ENCODE measurements at places on chromosomes 4 and X. TPM values are rescaled to one million over a fixed set of nuclear protein-coding genes. Genes with fewer than 3 reads are reported as not detected.

GRCh38 chr4:171348090-171348489 lies 465.1 kb upstream of the GALNTL6 start:
- DNase-seq: no peak

- peak; percentile 57 for DNase-seq
Observed at GRCh38 chrX:79259073-79259689, 108.0 kb downstream of the ITM2A start.

DNA sequence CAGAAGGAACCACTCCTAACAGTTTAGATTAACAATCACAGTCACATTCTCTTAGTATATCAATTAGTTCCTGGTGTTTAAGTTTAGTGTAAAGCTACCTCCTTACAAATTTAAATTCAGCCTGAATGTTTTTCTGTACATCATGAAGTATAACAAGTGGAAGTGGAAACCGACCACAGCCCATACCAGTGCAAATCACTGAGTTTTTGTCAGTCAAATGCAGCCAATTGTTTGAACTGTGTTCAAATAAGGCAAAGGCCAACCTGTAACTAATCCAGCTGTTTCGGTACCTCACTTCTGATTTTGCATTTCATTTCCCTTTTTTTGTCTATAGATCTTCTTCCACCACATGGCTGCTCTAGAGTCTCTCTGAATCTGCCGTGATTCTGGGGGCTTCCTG lies 1215.3 kb downstream of the PCDH18 start:
- DNase-seq: no peak

GRCh38 chrX:20066968-20067708 lies 49.6 kb downstream of the MAP7D2 start:
- no peak for DNase-seq

GRCh38 chr4:138828926-138829325 lies 186.7 kb upstream of the NOCT start:
- no peak for DNase-seq

DNA sequence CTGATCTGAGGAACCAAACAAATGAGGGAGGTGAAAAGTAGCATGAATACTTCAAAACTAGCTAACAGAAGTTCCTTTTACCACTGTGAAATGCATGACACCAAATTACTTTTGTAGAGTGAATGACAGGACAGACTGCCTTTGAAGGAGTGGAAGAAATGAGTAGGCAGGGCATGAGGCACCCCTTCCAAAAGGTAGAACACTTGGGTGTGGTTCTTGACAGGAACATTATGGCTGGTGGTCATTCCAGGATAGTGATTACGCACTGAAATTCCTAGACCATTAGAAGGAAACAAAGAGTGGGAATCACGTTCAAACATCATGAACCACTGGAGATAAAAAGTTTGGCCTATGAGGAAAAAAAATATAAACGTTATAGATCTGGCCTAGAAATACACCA lies 4.9 kb downstream of the HUWE1 start:
- DNase-seq: no peak

DNA sequence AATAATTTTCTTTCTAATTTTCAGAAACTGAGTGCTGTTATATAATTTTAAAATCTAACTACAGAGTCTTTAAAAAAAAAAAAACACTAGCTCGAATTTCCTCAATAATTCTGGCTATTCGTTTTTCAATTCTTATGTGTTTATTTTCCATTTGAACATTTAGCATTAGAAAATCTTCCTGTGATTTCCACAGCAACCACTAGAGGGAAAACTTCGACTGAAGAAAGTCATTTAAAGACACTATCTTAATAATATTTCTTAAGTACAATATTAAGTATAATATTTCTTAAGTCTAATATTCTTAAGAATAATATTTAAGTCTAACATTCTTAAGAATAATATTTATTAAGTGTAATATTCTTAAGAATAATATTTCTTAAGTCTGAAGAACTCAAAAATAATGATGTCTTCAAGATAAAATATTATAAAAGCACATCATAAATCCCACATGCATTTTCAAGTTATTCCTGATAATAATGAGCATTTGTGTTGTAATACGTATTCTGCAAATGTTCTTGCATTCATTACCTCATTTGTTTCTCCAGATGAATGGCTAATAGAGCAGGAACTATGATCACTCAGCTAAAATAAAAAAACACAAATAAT lies 118.4 kb upstream of the WDR17 start:
- no peak for DNase-seq

GRCh38 chr4:87033902-87034301 lies 99.1 kb downstream of the AFF1 start:
- no peak for DNase-seq

DNA sequence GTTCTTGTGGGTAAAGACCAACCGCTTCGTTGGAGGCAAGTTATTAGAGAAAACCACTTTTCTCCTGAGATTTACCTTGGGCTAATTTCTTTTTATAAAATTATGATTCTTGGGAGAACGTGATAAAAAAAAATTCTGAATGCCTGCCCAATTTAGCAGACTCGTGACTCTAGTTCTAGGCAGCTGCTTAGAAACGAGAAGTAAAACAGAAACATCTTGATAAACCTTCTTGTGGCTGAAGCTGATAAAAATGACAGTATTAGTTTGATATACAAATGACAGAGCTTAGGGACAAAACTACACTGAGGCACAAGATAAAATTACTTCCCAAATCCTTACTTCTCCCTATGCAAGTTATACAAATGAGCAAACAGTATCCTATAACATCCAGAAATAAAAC lies 458.9 kb upstream of the TEX13C start:
- DNase-seq: no peak

- DNase-seq: no peak
Observed at GRCh38 chrX:72399816-72400215, 94.1 kb upstream of the CITED1 start.

DNA sequence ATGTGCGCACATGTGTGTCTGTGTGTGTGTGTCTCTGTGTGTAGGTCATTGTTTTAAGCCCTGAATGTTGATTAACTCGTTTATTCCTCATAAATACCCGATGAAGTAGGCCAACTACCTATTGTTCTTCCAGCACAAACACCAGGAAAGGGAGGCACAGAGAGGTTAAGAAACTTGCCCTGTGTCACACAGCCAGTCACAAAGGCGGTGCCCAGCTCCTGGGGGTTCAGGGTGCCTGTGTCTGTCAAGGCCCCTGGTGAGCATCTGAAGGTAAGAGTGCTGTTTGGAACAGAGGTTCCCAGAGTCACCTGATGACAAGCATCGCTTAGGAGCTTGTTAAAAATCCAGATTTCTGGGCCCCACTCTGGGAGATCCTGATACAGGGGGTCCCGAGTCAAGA lies 18.0 kb upstream of the SH3TC1 start:
- no peak for DNase-seq

BEND4 gene
- total RNA-seq: 0.47 TPM

KCNE5 gene
- total RNA-seq: 0.52 TPM

MAGEB2 gene
- not detected for total RNA-seq

NSUN7 gene
- 0.23 TPM for total RNA-seq

PCSK1N gene
- 0.36 TPM for total RNA-seq

MAGEE1 gene
- total RNA-seq: 1.8 TPM

SAGE1 gene
- not detected for total RNA-seq

NLGN4X gene
- not detected for total RNA-seq

GAGE12F gene
- total RNA-seq: not detected

PNMA5 gene
- not detected for total RNA-seq

Data from activated T-helper 1 cell treated with anti-CD3 and anti-CD28 coated beads, Interleukin-12 subunit alpha, Interleukin-12 subunit beta, Interleukin-2, Interleukin-4 antibody, amounts not matched to agents 30 ng/mL and 10 ng/mL and 1 ng/mL, durations not matched to agents 14 hours and 24 hours and 36 hours (primary cell).